RPMI7951 (cell line): ENCODE measurements at places on chromosomes 1 and 21. TPM values are rescaled to one million over a fixed set of nuclear protein-coding genes. Genes with fewer than 3 reads are reported as not detected.

Gene SHISAL2A
- not detected in 2 replicates for total RNA-seq

Gene CELA2B
- total RNA-seq: not detected in 2 replicates

Gene DENND2D
- not detected in 2 replicates for total RNA-seq

Gene FBLIM1
- 57.3 and 75.5 TPM in 2 replicates for total RNA-seq

Gene OR14A2
- not detected in 2 replicates for total RNA-seq

Gene TFF3
- total RNA-seq: 0.29 and 2.6 TPM in 2 replicates

Gene PLA2G5
- not detected in 2 replicates for total RNA-seq

Gene CRYZL1
- total RNA-seq: 11.9 and 12.4 TPM in 2 replicates

Gene MRPS15
- 116 and 139 TPM in 2 replicates for total RNA-seq

Gene AKR7A3
- total RNA-seq: 0.68 and 0.84 TPM in 2 replicates

Gene OR2T33
- not detected in 2 replicates for total RNA-seq

Gene CMPK1
- 137 and 168 TPM in 2 replicates for total RNA-seq

Gene LYPD8
- 1.4 and 2.1 TPM in 2 replicates for total RNA-seq
